ENCODE measurements at places on chromosomes 3 and 15.

DNA sequence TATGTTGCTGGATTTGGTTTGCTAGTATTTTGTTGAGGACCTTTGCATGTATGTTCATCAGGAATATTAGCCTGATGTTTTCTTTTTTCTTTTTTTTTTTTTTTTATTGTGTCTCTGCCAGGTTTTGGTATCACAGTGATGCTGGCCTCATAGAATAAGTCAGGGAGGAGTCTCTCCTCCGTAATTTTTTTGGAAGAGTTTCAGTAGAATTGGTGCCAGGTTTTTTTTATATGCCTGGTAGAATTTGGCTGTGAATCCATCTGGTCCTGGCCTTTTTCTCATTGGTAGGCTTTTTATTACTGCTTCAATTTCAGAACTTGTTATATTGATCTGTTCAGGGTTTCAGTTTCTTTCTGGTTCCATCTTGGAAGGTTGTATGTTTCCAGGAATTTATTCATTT, 165.8 kb downstream of the VPS8 start:
- no peak for DNase-seq

GRCh38 chr3:25291481-25291905, 136.6 kb upstream of the RARB start:
- no peak for DNase-seq

DNA sequence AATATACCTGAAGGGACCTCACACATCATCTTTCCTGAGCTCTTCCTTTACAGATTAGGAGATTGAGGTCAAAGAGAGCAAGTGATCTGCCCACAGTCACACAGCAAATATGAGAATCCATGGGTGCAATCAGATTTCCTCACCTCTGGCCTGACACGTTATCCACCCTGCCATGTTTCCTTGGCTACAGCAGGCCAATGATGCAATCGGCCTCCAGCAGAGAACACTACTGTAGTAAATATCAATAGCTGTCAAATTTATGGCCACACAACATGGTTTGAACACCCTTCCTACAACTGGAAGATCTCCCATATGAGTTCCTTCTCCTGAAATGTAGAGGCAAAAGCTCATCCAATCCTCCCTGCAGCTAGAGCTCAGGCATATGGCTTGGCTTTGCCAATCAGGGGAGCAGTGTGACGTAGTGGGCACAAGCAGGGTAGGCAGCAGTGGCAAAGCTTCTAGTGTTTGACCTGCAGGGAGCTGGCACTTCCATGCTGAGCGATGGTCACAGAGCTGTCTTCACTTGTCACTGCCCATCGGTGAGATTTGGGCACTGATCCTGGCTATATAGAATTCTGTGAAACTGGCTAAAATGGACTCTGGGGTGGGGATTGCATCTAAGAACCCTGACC, 271.3 kb downstream of the TJP1 start:
- DNase-seq = no peak

DNA sequence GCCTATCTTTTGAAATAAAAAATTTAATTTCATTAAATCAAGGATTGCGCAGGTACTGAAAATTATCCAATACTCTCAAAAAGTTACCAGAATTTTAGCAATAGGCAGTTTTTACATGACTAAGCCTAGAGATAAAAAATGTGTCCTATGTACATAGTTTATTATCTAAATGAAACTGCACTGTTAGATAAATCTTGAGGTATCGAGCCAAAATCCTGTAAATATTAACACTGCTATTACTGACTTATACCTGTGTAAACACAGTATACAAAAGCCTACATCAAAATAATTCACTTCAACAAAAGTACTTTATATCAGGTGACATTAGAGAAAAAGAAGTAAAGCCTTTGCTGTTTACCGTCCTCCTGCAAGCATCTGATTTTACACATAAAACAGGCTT, 60.7 kb downstream of the TASOR start:
- no peak for DNase-seq

DNA sequence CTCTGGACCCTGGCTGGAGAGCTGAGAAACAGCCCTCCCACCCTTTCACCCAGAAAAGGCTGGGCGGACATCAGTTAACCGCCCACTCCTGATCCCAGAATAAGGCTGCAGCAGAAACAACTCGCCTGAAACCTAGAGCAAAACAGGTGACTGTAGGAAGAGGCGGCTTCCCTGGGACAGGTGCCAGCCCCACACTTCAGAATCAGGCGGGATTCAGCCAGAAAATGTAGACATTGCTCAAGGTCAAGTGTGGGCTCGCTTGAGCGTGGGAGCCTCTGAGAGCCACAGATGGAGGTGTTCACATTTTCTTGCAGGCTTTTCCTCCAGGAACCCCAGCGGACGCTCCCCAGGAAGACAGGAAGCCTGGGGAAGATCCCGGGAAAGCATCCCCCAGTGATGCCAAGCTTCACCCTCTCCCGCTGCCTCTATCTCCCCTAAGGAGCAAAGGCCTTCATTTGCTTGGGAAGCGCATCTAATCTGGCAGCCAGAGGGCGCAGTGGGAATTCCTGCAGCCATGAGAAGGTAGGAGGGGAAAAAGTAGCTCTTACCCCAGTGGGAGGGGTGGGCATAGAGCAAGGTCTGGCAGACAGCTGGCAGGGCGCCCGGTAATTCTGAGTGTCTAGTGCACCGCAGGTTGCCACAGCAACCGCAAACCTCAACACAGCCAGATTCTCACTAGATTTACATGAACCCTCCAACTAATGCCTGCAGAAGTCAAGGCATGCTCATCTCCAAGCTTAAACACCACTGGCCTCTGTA, 77.7 kb downstream of the OCA2 start:
- peak; percentile 82 for DNase-seq

DNA sequence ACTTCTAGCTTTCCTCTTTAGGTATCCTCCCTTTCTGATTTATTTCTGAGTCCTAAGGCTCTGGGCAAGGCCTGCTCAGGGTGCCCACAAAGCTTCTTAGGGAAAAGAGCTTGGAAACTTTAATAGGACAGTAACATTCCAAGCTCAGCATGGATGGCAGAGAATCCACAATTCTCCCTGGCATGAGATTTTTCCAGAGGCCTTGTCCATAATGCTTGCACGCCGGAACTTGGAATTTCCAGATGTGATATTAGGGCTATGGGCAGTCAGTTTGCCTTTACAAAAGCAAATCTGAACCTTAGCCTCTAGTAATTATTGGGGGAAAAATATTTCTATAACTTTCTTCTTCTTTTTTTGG, 139.0 kb upstream of the RBMS3 start:
- no peak for DNase-seq
